ENCODE measurements at places on chromosomes 4 and X.
A peak's percentile ranks its signal among the peaks of the same experiment; 100 is the strongest.

GRCh38 chr4:122783301-122784215 is 43.1 kb upstream of the FGF2 start:
- no peak for DNase-seq

DNA sequence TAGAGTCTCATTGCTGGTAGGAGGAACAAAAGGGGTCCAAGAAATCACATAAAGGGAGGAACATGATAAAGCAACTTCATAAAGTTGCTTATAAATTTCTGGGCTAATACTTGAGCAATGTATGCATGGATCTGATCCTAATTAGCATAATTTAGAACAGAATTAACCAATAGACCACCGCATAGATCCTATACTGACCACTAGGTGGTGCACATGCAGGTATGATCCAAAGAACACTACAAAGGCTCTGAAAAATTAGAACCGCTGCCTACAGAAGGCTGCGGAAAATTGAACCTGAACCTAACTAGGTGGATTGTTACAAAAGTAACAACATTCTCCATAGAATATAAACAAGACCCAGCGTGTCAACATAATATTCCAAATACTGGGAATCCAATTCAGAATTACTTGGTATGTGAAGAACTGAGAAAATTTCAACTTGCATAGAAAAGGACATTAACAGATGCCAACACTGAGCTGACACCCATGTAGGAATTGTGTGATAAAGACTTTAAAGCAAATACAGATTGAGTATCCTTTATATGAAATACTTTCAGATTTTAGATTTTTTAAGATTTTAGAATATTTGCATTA is 23.3 kb downstream of the BRCC3 start:
- DNase-seq = no peak

- DNase-seq = no peak
Measured at GRCh38 chr4:52841682-52842456, 20.2 kb upstream of the RASL11B start.

- no peak for DNase-seq
Measured at GRCh38 chr4:27006646-27007045, 146.0 kb downstream of the STIM2 start.

GRCh38 chrX:153693216-153694086 is 5.7 kb downstream of the SLC6A8 start:
- DNase-seq = no peak

- no peak for DNase-seq
Measured at GRCh38 chrX:149205937-149206336, 299.2 kb downstream of the IDS start.

DNA sequence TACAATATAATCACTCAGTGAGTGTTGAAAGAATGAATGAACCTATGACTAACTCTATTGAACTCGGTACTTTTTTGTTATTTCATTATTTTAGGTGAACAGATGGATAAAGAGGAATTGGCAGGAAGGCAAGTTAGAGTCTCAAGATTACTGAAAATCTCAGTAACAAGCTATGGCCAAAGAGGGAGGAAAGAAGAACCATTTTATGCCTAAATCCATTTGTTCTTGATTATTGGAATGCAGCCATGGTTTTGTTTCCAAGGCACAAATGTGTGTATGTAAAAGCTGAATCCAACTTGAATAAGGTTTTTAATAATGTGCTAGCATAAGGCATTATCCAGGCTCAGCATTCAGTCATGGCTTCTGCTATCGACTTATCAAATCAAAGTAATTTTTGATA is 196.4 kb downstream of the DTHD1 start:
- no peak for DNase-seq

- no peak for DNase-seq
Measured at GRCh38 chr4:2132438-2132837, 73.3 kb downstream of the NAT8L start.

- no peak for DNase-seq
Measured at GRCh38 chrX:82029571-82030218, 827.8 kb downstream of the SH3BGRL start.

DNA sequence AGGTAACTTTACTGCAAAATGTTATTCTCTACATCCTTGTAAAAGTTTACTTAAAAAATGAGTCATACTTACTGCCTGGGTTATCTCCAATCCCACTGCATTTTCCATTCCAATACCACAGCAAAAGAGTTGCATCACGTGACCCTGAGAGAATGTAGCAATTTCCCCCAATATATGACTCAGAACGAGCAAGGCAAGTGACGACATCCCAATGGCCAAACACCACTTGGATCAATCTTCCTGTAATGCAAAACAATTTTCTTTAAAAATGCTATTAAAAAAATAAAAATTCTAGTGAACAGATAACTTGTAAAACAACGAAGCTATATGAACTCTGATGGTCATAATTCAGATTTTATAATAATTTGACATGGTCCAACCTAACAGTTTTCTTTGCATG is 224.3 kb downstream of the DCLK2 start:
- DNase-seq = peak; percentile 55

- DNase-seq = no peak
Measured at GRCh38 chr4:7995135-7995534, 55.5 kb upstream of the AFAP1 start.

DNA sequence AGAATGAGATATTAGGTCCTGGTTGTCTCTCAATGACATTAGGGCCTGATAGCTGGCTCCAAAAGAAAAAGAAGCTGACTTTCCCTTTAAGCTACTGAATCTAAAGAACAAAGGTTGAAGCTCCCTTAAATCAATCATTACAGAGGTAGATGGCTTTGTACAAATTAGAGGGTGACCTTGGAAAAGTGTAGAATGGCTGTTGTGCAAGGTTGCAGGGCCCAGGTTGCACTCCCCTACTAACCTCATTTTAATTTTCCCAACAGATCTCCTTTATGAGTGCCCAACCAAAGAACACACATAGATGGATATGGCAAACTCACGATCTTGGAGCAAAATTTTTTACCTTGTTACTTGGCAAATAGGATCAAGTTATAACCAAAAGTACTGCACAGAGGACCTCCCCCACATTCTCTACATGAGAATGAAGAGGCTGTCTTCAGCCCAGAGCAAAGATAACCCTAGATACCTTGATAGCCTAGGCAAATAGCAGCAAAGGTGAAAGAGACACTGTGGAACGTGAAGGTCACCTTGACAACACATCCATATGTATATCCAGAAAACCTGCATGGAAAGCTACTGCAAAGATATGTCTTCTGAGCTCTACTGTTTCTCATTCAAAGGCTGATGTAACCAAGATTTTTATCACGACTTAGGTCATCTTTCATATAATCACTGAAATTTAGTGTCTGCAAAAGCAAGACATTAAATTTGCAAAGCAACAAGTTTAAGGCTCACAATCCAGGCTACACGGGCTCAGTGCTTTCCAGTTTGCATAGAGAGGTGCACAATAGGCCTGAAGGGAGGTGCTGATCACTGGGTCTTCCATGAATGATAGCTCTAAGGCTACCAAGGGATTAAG is 23.0 kb downstream of the KLB start:
- no peak for DNase-seq

DNA sequence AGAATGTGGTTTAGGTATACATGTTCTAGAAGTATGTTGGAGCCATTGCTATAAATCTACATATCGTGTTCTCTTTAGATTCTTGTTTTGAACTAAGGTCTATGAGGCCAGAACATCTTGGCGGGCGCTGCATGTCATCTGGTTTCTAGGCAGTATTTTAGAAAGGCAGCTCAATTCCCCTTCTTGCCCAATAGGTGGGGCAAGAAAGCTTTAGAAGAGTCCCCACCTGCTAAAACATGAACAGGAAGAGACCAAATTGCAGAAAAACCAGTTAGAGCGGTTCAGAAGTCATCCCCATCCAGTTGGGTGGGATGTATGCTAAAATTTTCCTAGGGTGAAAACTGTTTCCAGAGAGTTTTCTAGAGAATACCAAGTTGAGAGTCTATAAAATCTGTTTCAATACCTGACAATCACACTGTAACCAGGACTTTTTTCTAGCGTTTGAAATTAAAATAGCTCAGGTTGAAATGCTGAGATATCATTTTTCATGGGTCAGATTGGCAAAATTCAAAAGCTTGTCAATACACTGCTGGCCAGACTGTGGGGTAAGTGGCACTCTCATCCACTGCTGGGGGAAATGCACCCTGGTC is 17.5 kb upstream of the SH3KBP1 start:
- no peak for DNase-seq

DNA sequence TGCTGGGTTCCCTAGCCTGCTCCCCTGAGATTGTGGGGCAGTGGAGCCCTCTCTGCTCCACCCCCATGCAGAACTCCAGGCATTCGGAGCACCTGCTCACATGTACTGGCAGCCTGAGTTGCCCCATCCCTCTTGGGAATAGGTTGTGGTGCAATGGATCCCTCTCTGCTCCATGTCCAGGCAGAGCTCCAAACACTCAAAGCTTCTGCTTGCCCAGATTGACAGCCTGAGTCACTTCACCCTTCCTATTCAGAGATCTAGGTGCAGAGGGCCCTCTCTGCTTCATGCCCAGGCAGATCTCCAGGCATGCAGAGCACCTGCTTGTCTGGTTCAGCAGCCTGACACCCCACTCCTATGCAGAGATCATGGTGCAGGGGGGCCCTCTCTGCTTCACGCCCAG is 18.6 kb upstream of the TEX13B start:
- DNase-seq = no peak

- DNase-seq = no peak
Measured at GRCh38 chrX:357035-357692, 29.5 kb downstream of the PPP2R3B start.

DNA sequence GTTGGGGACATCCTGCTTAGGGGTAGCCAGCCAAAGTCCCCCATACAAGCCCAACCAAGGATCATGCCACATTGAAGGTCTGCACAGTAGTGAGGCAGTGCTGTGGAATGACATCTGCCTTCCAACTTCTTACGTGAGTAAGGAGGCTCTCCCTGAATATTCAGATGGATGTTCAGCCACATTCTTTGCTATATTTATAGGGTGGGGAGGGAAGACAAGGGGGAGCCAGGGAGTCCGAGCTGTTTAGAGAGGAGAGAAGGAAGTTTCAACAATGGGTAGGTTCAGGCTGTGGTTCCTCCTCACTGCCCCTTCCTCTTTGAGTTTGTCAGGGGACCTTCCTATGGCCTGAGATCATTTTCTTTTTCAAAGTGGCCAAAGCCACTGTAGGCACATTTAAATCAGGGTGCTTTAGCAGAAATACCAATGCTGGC is 29.8 kb downstream of the MSN start:
- no peak for DNase-seq

- no peak for DNase-seq
Measured at GRCh38 chr4:23245203-23245832, 552.6 kb downstream of the GBA3 start.

GRCh38 chr4:182206266-182206665 is 36.9 kb upstream of the TENM3 start:
- DNase-seq = no peak

DNA sequence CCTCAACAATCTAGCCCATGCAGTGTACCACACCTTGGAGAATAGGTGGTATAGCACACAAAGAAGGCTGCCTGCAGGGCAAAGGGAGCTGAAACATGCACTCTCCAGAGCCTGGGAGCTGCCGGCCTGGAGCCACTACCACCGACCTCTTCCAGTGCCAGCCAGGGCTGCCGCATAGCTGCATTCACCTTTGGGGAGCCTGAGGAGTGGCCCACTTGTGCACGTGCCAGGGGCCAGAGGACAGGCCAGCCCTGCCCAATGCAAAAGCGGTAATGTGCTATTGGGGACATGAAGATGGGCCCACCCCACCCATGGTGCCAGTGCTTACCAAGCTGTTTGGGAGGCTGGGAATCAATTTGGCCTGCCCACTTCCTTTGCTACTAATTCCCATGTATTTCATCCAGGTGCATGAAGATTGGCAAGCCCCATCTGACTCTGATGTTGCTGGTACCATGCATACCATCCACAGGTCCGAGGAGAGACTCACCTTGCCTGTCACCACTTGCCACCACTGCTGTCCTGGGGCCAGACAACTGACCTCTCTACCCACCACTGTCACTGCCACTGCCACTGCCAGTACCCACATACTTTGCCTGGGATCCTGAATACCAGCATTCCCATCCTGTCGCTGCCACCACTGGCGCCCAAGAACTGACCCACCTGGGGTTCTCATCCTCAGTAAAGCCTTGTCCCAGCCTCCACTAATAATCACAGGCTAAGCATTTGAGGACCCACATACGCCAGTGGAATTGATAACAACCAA is 506.9 kb downstream of the MAGEB5 start:
- no peak for DNase-seq

DNA sequence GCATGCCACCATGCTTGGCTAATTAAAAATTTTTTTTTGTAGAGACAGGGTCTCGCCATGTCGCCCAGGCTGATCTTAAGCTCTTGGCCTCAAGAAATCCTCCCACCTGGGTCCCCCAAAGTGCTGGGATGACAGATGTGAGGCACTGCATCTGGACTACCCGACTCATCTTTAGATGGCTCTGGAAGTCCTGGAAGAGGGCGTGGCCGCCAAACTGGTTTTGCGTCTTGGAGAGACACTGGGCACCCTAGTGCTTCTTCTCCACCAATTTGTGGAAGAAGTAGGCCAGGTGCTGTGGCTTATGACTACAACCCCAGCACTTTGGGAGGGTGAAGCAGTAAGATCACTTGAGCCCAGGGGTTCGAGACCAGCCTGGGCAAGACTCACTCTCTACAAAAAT is 47.6 kb downstream of the HOPX start:
- DNase-seq = no peak

DNA sequence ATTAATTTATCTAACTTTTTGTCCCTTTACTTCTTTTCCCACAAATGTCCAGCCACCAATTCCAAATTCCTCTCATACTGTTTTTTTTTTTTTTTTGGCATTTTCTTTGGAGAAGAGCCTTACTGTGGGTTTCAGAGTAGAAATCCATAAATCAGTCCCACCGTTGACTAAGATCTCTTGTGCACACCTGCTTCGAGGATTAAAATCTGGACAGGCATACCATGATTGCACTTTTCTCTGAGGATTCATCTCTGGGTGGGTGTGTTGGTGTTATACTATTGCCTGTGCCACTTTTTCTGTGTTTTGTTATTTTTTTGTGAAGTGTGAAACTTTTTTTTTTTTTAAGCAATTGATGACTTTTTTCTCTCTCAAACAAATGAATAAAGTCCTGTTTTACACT is 13.2 kb downstream of the PRDM8 start:
- DNase-seq = no peak

DNA sequence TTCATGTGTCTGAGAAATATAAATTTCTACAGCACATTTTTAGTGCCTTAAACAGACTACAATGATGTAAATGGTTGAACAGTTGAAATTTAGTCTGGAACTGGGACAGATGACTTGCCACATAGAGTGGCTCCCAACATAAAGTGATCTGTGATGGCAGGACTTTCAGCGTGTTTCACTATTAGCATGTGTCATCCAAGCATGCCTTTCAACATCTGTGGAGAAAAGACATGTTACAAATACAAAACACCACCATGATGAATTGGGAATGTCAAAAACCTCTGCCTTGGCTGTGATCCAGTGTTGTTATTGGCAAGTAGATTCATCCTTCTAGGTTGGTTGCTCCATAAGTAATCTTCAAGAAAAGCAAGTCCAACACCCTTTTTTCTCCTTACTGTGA is 348.7 kb downstream of the MAPK10 start:
- no peak for DNase-seq

GRCh38 chr4:172666711-172667368 is 501.8 kb upstream of the GALNT7 start:
- no peak for DNase-seq

All from stimulated activated CD4-positive, alpha-beta T cell treated with anti-CD3 and anti-CD28 coated beads, Interleukin-12 subunit alpha, Interleukin-12 subunit beta, amount 100 ng/mL, for 48 hours (primary cell).